Kidney (tissue), 22 donors: ENCODE measurements at places on chromosomes 7 and 10. TPM values are rescaled to one million over a fixed set of nuclear protein-coding genes. Genes with fewer than 3 reads are reported as not detected.

STAMBPL1 gene
- 6.9 TPM for total RNA-seq

PRF1 gene
- 8.8 TPM for total RNA-seq

TSPAN15 gene
- 65.4 TPM for total RNA-seq

SPACDR gene
- 0.54 TPM for total RNA-seq

HOXA6 gene
- 22.0 TPM for total RNA-seq

CYP2C8 gene
- 1.4 TPM for total RNA-seq

DNA sequence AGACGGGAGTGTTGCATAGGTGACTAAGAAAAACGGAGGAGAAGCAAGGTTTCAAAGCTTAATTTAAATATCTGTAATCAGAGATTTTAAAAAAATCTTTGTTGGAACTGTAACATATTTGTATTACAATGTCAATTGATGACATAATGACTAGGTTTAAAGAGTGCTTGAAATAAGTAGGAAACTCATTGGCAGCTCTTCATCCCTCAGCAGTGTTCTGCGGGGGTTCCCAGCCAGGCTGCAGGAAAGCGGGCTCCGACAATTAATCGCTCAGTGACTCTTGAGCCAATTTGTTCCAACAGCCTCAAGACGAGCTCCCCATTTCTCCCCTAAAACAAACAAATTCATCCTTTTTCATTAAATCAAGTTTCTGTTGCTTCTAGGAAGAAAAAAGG is 22.6 kb downstream of the CPXM2 start:
- H3K27ac ChIP-seq, result no peak overlapping the region
- no peak for DNase-seq
- peaks cover 10% of the 10 kb centered on the region for H3K4me1 ChIP-seq
- no peaks in the 10 kb centered on the region for H3K27me3 ChIP-seq

- H3K4me3 ChIP-seq, result peak overlapping the region; percentile 8
- H3K27ac ChIP-seq, result peak overlapping the region; percentile 13
- no peaks in the 10 kb centered on the region for H3K36me3 ChIP-seq
- no peaks in the 10 kb centered on the region for H3K27me3 ChIP-seq
These were observed 339.0 kb downstream of the RNLS start for GRCh38 chr10:88243836-88244730.

- H3K36me3 ChIP-seq, result no peaks in the 10 kb centered on the region
- no peak overlapping the region for H3K27ac ChIP-seq
- H3K4me3 ChIP-seq, result no peak overlapping the region
- no peak for DNase-seq
These were observed 77.8 kb upstream of the PTN start for GRCh38 chr7:137421366-137421765.

GRCh38 chr7:158556721-158557440 is 30.7 kb downstream of the PTPRN2 start:
- no peak for DNase-seq
- no peaks in the 10 kb centered on the region for H3K27me3 ChIP-seq
- H3K27ac ChIP-seq, result no peak overlapping the region
- no peak overlapping the region for H3K4me3 ChIP-seq

- no peak overlapping the region for H3K4me3 ChIP-seq
- no peak overlapping the region for H3K27ac ChIP-seq
- DNase-seq, result no peak
- H3K4me1 ChIP-seq, result no peaks in the 10 kb centered on the region
- H3K27me3 ChIP-seq, result no peaks in the 10 kb centered on the region
These were observed 141.7 kb downstream of the TWIST1 start for GRCh38 chr7:18975689-18976280.

DNA sequence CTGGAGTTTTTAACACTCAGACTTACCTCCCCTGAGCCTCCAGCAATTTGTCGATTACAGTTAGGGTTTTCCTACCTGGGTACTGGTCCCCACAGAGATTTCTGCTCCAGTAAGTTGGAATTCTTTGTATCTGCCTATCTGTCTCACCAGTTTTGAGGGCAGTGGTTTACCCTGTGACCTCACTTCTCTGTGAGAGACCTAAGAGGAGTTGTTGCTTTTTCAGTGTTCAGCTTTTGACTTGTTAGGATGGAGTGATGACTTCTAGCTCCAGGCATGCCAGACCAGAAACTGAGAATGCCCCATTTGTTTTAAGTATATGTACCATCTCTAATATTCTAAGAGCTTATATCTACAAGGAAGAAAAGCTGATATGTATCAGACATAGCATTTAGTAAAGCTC is 42.9 kb downstream of the CSGALNACT2 start:
- no peak overlapping the region for H3K4me3 ChIP-seq
- no peaks in the 10 kb centered on the region for H3K4me1 ChIP-seq
- DNase-seq, result no peak

DNA sequence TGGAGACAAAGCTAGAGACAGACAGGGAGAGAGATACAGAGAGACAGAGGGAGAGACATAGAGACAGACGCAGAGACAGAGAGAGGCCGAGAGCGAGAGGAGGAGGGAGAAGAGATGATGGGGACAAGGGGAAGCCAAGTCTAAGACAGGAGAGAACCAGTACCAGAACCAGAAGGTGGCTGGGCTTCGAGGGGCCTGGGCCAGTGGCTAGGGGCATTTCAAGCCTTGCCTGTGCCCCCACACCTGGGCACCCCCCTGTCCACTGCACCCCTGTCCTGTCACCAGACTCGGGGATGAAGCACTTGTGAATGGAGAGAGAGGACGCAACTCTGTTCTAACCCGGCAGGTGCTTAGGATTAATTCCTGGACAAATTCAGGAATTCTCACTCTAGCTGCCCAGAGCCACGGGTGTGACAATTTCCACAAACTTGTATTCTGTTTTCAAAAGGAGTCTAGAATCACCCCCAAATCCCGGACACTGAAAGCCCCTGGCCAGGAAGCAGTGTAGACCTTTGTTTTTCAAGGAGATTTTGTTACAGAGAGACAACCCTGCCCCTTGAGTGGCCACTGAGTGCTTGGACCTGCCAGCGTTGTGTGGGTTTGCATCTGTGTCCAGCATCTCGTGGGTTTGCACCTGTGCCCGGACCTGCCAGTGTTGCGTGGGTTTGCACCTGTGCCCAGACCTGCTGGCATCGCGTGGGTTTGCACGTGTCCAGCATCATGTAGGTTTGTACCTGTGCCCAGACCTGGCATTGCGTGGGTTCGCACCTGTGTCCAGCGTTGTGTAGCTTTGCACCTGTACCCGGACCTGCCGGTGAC is 157.3 kb downstream of the WDR37 start:
- H3K27ac ChIP-seq, result no peak overlapping the region
- no peaks in the 10 kb centered on the region for H3K4me1 ChIP-seq
- no peak for DNase-seq

GRCh38 chr10:27356738-27357137 is 116.1 kb upstream of the ACBD5 start:
- no peaks in the 10 kb centered on the region for H3K36me3 ChIP-seq
- no peaks in the 10 kb centered on the region for H3K4me1 ChIP-seq
- H3K4me3 ChIP-seq, result no peak overlapping the region
- no peak overlapping the region for H3K27ac ChIP-seq
- no peak for DNase-seq
- no peaks in the 10 kb centered on the region for H3K27me3 ChIP-seq

- no peak overlapping the region for H3K27ac ChIP-seq
- H3K36me3 ChIP-seq, result no peaks in the 10 kb centered on the region
- H3K27me3 ChIP-seq, result no peaks in the 10 kb centered on the region
- DNase-seq, result peak; percentile 55
- no peak overlapping the region for H3K4me3 ChIP-seq
These were observed 159.2 kb upstream of the FOXP2 start for GRCh38 chr7:114255404-114255841.

GRCh38 chr7:127594490-127594889 is 954 bp downstream of the FSCN3 start:
- peaks cover 13% of the 10 kb centered on the region for H3K36me3 ChIP-seq
- DNase-seq, result no peak
- no peak overlapping the region for H3K27ac ChIP-seq
- H3K4me3 ChIP-seq, result no peak overlapping the region
- no peaks in the 10 kb centered on the region for H3K27me3 ChIP-seq

GRCh38 chr7:141361960-141362359 is 189.2 kb upstream of the AGK start:
- no peak overlapping the region for H3K4me3 ChIP-seq
- H3K27me3 ChIP-seq, result no peaks in the 10 kb centered on the region
- no peaks in the 10 kb centered on the region for H3K36me3 ChIP-seq
- no peak overlapping the region for H3K27ac ChIP-seq
- no peak for DNase-seq
- H3K4me1 ChIP-seq, result no peaks in the 10 kb centered on the region

DNA sequence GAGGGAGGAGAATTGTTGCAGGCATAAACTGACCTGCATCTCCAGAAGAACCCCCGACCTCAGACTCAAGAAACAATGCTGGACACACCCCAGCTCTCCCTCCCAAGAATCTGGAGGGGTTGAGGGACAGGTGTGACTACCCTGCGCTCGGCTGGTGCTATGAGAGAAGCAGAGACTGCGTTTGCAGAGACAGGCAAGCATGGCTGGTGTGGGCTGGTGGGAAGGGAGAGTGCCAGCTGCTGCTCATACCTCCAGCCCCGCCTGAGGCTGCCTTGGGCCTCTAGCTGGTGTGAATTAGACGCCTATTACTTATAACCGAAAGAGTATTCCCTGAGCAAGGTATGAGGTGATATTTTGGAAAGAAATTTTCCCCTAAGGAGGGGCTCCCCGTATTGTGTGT is 48.3 kb upstream of the DDC start:
- H3K4me3 ChIP-seq, result no peak overlapping the region
- no peak for DNase-seq
- no peaks in the 10 kb centered on the region for H3K27me3 ChIP-seq
- H3K4me1 ChIP-seq, result no peaks in the 10 kb centered on the region
- H3K36me3 ChIP-seq, result peaks cover 34% of the 10 kb centered on the region
- no peak overlapping the region for H3K27ac ChIP-seq

DNA sequence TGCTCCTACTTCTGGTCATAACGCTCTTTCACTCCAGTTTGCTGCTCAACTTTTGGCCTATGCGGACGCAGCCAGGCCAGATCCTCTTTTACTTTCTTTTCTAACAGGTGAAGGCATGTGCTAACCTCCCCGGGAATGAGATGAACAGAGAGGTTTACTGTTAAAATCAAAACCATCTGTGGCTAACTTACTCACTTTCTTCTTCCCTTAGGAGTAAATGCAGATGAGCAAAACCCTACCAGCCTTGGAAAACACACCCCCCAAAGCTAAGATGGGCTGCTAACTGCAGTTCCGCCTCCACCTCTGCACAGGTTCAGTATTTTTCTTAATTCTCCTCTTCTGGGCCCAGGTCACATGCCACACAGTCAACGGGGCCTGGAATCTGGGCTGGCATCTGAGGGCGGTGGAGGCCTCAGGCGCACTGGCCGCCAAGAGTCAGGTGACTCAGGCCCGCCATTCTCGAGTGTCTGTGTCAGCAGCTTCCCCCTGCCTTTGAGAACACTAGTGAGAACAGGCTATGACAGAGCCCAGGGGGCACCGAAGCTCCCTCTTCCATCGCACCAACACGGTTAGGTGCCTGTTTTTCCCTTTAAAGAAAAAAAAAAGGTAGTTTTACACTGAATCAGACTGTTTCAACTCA is 11.1 kb downstream of the FAM53B start:
- peak overlapping the region; percentile 86 for H3K27ac ChIP-seq
- no peak overlapping the region for H3K4me3 ChIP-seq
- peaks cover 7% of the 10 kb centered on the region for H3K4me1 ChIP-seq
- H3K27me3 ChIP-seq, result no peaks in the 10 kb centered on the region
- peak; percentile 68 for DNase-seq

GRCh38 chr7:116776610-116777289 is 85.6 kb upstream of the CAPZA2 start:
- no peaks in the 10 kb centered on the region for H3K36me3 ChIP-seq
- peaks cover 3% of the 10 kb centered on the region for H3K4me1 ChIP-seq
- DNase-seq, result peak; percentile 69
- H3K27me3 ChIP-seq, result no peaks in the 10 kb centered on the region

DNA sequence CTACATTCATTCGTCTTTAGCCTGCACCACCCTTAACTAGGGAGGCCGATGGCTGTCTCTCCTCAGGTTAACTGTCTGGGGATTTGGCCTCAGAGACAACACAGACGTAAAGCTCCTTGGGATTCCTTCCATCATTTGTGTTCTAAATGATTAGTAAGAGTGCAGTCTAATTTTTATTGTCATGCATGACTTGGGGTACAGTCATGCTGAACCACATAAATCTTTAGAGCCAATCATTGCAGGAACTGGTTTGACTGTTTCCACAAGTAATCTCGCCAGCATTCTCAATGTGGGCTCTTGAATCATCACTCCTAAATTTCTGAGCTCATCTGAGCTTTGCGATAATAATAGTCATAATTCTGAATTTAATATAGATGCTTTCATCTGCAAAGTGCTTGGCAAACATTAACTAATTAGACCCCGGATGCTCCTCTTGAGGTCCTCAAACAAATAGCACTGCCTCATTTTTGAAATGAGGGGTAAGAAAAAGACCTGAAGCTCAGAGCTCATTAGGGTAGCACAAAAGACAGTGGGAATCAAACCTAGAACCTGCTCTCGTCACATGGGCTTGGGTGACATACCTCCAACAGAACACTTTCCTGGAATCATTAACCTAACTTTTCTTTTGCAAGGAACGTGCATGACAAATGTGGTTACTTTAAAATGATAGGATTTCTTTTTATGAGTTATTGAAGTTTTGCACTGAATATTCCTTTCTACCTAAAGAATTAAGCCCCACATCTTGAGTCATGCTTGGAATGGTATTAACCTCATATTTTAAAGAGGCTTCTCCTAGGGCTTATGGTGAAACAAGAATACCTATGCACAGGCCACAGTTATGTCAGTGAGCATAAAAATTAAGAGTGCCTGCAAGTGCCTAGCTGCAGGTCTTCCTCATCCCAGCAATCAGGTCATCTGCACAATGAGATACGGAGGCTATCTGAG is 118.9 kb upstream of the NRP1 start:
- no peak overlapping the region for H3K4me3 ChIP-seq
- no peaks in the 10 kb centered on the region for H3K36me3 ChIP-seq
- no peaks in the 10 kb centered on the region for H3K4me1 ChIP-seq
- H3K27me3 ChIP-seq, result no peaks in the 10 kb centered on the region
- H3K27ac ChIP-seq, result no peak overlapping the region

- no peak overlapping the region for H3K27ac ChIP-seq
- H3K27me3 ChIP-seq, result no peaks in the 10 kb centered on the region
- no peaks in the 10 kb centered on the region for H3K36me3 ChIP-seq
- DNase-seq, result no peak
- H3K4me1 ChIP-seq, result peaks cover 20% of the 10 kb centered on the region
- no peak overlapping the region for H3K4me3 ChIP-seq
These were observed 8.1 kb downstream of the SGMS1 start for GRCh38 chr10:50615658-50616057.

- peak; percentile 72 for DNase-seq
- no peaks in the 10 kb centered on the region for H3K27me3 ChIP-seq
- H3K27ac ChIP-seq, result no peak overlapping the region
- H3K4me1 ChIP-seq, result no peaks in the 10 kb centered on the region
These were observed 301.6 kb downstream of the NRG3 start for GRCh38 chr10:82176587-82176986.
